Endothelial cell of coronary artery (primary cell): ENCODE measurements at places on chromosomes 16 and 17. TPM values are rescaled to one million over a fixed set of nuclear protein-coding genes. Genes with fewer than 3 reads are reported as not detected.

The DNAH9 gene
- 0.09 TPM in 1 of 2 replicates, not detected in the other for total RNA-seq

The SLC52A1 gene
- under 0.01 and 0.09 TPM in 2 replicates for total RNA-seq

The GAS7 gene
- total RNA-seq: not detected in 2 replicates

The TP53TG3F gene
- not detected in 2 replicates for total RNA-seq

The ZNF423 gene
- total RNA-seq: 0.90 and 1.5 TPM in 2 replicates

The CDRT15L2 gene
- total RNA-seq: not detected in 2 replicates

The CCL5 gene
- total RNA-seq: 0.09 and 0.18 TPM in 2 replicates

The RGS11 gene
- total RNA-seq: 1.6 and 1.9 TPM in 2 replicates

The CRHR1 gene
- not detected in 2 replicates for total RNA-seq

The AURKB gene
- 16.0 and 35.2 TPM in 2 replicates for total RNA-seq

The FBXO39 gene
- 0.56 and 1.3 TPM in 2 replicates for total RNA-seq

The NKD1 gene
- total RNA-seq: under 0.01 and 0.19 TPM in 2 replicates

The CCL14 gene
- total RNA-seq: 6.1 and 7.1 TPM in 2 replicates

The GGT6 gene
- not detected in 2 replicates for total RNA-seq

The MT3 gene
- not detected in 2 replicates for total RNA-seq

The C17orf58 gene
- 9.9 and 11.2 TPM in 2 replicates for total RNA-seq
